ENCODE measurements at places on chromosomes 3 and 15. TPM values are rescaled to one million over a fixed set of nuclear protein-coding genes. Genes with fewer than 3 reads are reported as not detected.

APBA2 gene
- total RNA-seq, result 18.4 TPM

SCN11A gene
- 0.03 TPM for total RNA-seq

PRKCD gene
- 10.8 TPM for total RNA-seq

GPR15 gene
- not detected for total RNA-seq

ADAMTSL3 gene
- 4.5 TPM for total RNA-seq

SERPINI1 gene
- 2.5 TPM for total RNA-seq

IL17RB gene
- 2.7 TPM for total RNA-seq

FOXB1 gene
- not detected for total RNA-seq

GP9 gene
- not detected for total RNA-seq

STRIT1 gene
- total RNA-seq, result not detected

ABI3BP gene
- total RNA-seq, result not detected

ROPN1 gene
- not detected for total RNA-seq

PRRT3 gene
- total RNA-seq, result 0.20 TPM

NMNAT3 gene
- 73.6 TPM for total RNA-seq

REC114 gene
- not detected for total RNA-seq

AAGAB gene
- 63.7 TPM for total RNA-seq

MUC20 gene
- 0.17 TPM for total RNA-seq

VPS39 gene
- 26.2 TPM for total RNA-seq

PRTG gene
- 29.2 TPM for total RNA-seq

ZNF660 gene
- not detected for total RNA-seq

KCNMB2 gene
- total RNA-seq, result not detected

CDCP1 gene
- total RNA-seq, result 11.3 TPM

RCCD1 gene
- total RNA-seq, result 70.4 TPM

ALPK3 gene
- not detected for total RNA-seq

AGBL1 gene
- total RNA-seq, result not detected

SLC6A1 gene
- not detected for total RNA-seq

XCR1 gene
- not detected for total RNA-seq

HHATL gene
- total RNA-seq, result not detected

CEP63 gene
- 9.7 TPM for total RNA-seq

IGF1R gene
- 109 TPM for total RNA-seq

TEX55 gene
- total RNA-seq, result not detected

CCDC39 gene
- total RNA-seq, result not detected

ANKRD63 gene
- total RNA-seq, result not detected

THBS1 gene
- 128 TPM for total RNA-seq

GHSR gene
- total RNA-seq, result not detected

NTRK3 gene
- not detected for total RNA-seq

TMEM87A gene
- 55.7 TPM for total RNA-seq

HDC gene
- not detected for total RNA-seq

CD200R1 gene
- not detected for total RNA-seq

ARRDC4 gene
- total RNA-seq, result 6.3 TPM

GDPGP1 gene
- 3.0 TPM for total RNA-seq

ACKR2 gene
- 0.74 TPM for total RNA-seq

IL17RE gene
- not detected for total RNA-seq

HACD3 gene
- 122 TPM for total RNA-seq
